Right atrium auricular region (tissue), 2 donors: ENCODE measurements at places on chromosomes 1 and 21. TPM values are rescaled to one million over a fixed set of nuclear protein-coding genes. Genes with fewer than 3 reads are reported as not detected.
A peak's percentile ranks its signal among the peaks of the same experiment; 100 is the strongest.

Gene JAK1
- 90.3 TPM for total RNA-seq

Gene PDZK1IP1
- 10.6 TPM for total RNA-seq

Gene LENEP
- total RNA-seq, result not detected

- DNase-seq, result no peak
- no peak overlapping the region for H3K4me3 ChIP-seq
- no peaks in the 10 kb centered on the region for H3K4me1 ChIP-seq
- H3K27ac ChIP-seq, result no peak overlapping the region
- H3K36me3 ChIP-seq, result no peaks in the 10 kb centered on the region
Measured at GRCh38 chr1:30385246-30385995, 338.0 kb downstream of the MATN1 start.

GRCh38 chr1:115337633-115338456 is at the start of gene NGF:
Gene NGF (minus strand): TSS chr1:115338249. CDS start chr1:115286795, 51,454 bp downstream.
- H3K36me3 ChIP-seq, result no peaks in the 10 kb centered on the region
- no peaks in the 10 kb centered on the region for H3K27me3 ChIP-seq
- peak within 1 kb of the TSS; percentile 68 for H3K4me3 ChIP-seq

GRCh38 chr1:1246577-1247340 is at the start of gene C1QTNF12:
Gene C1QTNF12 (minus strand): TSS chr1:1246722. CDS start chr1:1246690, 32 bp downstream.
- peaks cover 14% of the 10 kb centered on the region for H3K4me1 ChIP-seq
- H3K36me3 ChIP-seq, result no peaks in the 10 kb centered on the region
- peaks cover 8% of the 10 kb centered on the region for H3K27me3 ChIP-seq
- H3K4me3 ChIP-seq, result no peak within 1 kb of the TSS

DNA sequence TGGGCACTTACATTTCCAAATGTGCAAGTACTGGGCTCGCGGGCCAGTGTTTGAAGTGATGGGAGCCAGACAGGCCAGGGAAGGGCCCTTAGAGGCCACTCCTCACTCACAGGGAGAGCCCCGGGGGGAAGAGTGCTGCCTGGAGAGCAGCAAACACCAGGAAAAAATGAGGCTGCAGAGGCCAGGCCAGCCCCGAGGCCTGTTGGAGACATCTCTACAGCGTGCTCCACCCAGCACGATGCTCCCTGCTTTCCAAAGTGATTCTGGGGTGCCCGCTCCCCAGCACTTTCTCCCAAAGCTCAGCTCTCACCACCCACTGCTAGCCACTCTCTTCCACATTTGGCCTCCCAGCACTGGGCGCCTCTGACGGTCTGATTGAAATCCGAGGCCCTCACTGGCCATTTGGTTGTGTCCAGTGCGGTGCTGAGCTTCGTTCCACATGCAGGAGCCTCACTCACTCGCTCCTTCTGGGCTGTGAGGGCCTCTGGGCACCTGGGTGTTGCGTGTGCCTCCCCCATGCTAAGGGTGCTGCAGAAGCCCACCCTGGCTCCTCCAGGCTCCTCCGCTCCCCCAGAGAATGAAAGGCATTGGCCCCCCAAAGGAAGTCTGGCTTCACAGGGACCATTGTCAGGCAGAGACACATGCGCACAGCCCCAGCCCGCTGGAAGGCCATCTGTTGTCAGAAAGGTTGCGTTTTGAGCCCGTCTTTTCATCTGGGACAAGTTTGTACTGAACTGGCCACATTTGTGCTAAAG is 385.4 kb upstream of the VAMP3 start:
- no peak overlapping the region for H3K27ac ChIP-seq
- H3K36me3 ChIP-seq, result no peaks in the 10 kb centered on the region
- H3K4me1 ChIP-seq, result no peaks in the 10 kb centered on the region
- no peak overlapping the region for H3K4me3 ChIP-seq

DNA sequence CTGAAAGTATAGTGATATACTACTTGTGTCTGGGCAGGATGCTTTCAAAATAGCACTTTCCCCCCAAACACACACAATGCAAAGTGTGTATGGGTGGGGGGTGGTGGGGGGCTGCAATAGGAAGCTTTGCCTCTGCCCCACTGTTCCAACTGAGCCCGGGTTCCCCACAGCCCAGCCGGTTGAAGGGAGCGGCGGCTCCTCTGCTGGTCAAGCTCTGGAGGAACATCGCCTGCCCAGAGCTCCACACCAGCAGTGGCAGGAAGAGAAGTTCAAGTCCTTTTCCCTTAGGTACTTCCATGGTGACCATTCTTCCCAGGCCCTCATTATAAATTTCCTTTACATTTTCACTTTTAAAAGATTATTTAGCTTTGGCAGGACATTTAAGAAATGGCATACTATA is 74.9 kb downstream of the CAPZB start:
- DNase-seq, result no peak
- H3K36me3 ChIP-seq, result peaks cover 7% of the 10 kb centered on the region
- no peaks in the 10 kb centered on the region for H3K27me3 ChIP-seq
- no peak overlapping the region for H3K4me3 ChIP-seq

DNA sequence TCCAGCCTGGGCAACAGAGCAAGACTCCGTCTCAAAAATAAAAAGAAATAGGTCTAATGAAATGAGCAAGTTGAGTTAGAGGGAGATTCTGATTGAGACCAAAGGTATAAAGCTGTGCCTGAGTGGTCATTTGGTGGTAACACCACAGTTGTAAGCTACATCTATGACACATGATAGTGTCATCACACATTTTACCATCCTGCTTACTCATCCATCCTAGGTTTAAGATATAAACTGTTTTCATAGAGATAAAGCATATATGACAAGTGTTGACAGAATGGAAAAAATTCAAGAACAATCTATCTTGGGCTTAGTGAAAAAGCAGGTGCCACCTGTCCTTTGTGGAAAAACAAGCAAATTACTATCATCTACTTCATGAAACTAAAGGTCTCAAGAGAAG is 7.1 kb upstream of the CFAP141 start:
- H3K4me3 ChIP-seq, result no peak overlapping the region
- peaks cover 13% of the 10 kb centered on the region for H3K4me1 ChIP-seq
- DNase-seq, result no peak
- no peaks in the 10 kb centered on the region for H3K27me3 ChIP-seq
- H3K27ac ChIP-seq, result peak overlapping the region; percentile 52

DNA sequence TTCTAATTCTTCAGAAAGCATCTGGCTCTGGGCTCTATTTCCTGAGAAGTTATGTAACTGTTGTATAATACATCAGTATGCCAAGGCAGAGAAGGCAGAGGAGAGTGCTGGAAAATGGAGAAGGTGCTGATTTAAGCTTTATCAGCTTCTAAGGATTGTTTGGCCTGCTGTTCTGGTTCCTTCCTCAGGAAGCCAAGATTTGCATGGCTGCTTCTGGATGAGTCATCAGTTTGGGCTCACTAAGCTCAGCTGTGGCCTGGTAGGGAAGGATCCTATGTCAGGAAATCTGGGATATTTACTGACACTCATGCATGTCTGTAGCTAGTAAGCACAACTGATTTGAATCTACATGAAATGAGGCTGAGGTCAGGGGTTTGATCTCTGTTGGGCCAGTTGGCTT is 73.2 kb upstream of the ADGRL4 start:
- no peak for DNase-seq
- no peaks in the 10 kb centered on the region for H3K36me3 ChIP-seq
- H3K27me3 ChIP-seq, result no peaks in the 10 kb centered on the region
- no peak overlapping the region for H3K27ac ChIP-seq
- no peak overlapping the region for H3K4me3 ChIP-seq
- no peaks in the 10 kb centered on the region for H3K4me1 ChIP-seq
